ENCODE measurements at places on chromosomes 7 and 10.

DNA sequence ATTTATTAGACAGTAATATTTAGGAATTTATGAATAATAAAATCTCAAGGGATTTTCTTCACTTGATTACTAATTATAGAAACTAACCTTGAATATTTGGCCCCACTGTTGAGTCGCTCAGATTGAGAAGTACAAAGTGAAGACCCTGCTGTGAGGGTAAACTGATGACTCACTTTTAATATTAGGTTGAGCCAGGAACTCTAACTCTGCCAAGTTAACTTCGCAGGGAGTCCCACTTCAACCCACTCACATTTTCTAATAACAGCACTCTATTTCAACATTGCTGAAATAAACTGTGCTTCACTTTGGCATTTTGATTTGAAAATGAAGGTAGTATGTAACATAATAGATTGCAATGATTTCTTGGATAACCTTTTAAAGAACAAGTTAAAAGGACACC lies 200.7 kb downstream of the POLR1F start:
- DNase-seq = no peak

GRCh38 chr10:103397191-103397825 lies 882 bp downstream of the PDCD11 start:
- DNase-seq = no peak

- no peak for DNase-seq
These were observed 1.7 kb downstream of the TRIM8 start for GRCh38 chr10:102645741-102646609.

DNA sequence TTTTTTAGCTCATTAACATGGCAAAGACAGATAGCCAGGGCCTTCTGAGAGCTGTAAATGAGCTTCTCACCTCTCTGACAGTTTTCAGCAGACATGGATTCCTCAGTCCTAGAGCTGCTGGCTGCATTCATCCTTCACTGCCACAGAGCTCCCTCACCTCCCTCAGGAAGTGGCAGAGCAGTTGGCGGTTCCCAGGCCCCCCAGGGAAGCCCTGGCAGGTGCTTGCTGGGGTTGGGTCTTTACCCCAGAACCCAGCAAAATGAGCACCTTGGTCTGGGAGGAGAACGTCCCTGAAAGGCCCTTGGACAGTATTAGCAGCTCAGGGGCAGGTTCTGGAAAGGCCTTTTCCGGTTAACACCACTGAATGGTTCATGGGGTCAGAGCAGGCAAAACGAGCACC lies 288.0 kb downstream of the PTPRN2 start:
- no peak for DNase-seq

- DNase-seq = no peak
These were observed 1149.2 kb downstream of the GRM8 start for GRCh38 chr7:126103582-126103981.

DNA sequence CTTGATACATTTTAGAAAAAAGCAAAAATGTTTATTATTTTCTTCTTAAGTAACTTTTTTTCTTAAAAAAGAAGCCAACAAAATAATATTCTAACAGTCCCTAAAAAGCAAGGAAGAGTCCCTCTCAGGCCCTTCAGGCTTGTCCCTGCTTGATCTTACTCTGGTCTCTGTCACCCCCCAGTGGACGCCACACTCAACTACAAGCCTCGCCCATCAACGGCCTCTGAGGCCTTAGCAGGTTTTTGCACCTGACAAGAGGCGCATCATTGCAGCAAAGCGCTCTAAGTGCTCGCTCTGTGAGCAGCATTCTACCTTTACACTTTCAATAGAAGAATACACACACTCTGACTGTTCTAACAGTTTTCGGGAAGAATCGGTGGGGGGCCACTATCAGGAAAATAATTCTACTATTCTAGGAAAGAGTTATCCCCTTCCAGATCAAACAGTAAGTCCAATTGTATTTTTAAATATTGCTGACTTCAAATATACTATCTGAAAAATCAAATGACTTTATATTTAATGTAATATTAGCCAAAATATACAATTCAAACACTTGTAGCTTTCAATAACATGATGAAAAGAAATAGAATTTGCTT lies 139.2 kb downstream of the USP6NL start:
- DNase-seq = peak; percentile 33

DNA sequence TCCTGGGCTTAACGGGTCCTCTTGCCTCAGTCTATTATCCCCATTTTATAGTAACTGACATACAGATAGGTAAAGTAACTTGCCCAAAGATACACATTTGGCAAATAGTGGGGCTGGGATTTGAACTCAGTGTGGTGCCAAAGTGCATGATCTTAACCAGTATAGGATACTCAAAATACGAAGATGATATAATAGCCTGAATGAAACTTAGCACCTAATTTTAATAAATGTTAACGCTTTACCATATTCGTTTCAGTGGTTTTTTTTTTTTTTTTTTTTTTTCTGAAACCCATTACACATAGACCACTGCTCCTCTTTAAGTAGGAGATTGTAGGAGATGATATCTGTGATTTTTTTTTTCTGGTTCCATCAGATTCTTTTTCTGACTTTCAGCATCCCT lies 21.4 kb downstream of the ACTR3B start:
- no peak for DNase-seq

GRCh38 chr10:75807456-75807855 lies 376.0 kb downstream of the LRMDA start:
- DNase-seq = no peak

DNA sequence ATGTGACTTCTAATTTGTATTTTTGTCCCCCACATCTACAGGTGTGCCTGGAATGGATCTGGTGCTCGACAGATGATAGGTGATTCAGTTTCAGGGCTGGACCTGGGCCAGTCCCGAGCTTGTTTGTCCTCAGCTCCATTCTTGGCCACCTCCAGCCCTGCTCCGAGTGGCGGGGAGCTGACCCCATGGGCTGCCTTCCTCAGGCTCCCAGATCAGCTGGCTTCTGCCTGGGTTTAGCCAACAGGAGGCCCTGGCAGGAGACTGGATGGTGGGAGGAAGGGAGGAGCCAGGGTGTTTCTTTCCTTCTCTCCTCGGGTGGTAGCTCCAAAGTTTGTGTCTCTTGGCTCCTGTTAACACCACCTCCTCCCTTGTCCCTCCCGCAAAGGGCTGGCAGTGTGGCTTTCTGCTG lies 75.2 kb downstream of the CDH23 start:
- DNase-seq = no peak

DNA sequence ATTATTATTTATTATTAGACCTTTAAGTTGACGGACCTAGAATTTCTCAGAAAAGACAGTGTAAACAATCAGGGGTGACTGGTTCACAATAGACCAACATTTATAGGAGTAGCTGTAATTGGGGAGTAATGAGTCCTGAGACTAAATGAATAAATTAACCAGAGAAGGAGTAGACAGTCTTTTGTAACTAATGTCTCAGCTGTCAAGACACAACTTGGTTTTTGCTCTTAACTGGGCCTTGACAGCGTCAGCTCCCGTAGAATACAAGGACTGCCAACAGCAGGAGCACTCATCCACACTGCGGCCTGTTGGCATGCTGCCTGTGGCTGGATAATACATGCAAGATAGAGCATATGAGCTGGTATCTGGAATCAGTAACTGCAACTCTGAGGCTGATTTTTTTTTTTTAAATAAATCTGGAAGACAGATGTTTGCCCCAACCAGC lies 123.9 kb downstream of the CACNA2D1 start:
- peak; percentile 49 for DNase-seq

- peak; percentile 2 for DNase-seq
These were observed 220.6 kb upstream of the FOXK1 start for GRCh38 chr7:4461531-4461930.

- DNase-seq = no peak
These were observed 8.5 kb upstream of the METTL27 start for GRCh38 chr7:73850781-73851207.
